SJCRH30 (cell line): ENCODE measurements at places on chromosomes 3 and 15. TPM values are rescaled to one million over a fixed set of nuclear protein-coding genes. Genes with fewer than 3 reads are reported as not detected.

- H3K27me3 ChIP-seq = peaks cover 6% of the 10 kb centered on the region
- H3K4me3 ChIP-seq = no peak overlapping the region
- H3K36me3 ChIP-seq = no peaks in the 10 kb centered on the region
- no peak overlapping the region for H3K27ac ChIP-seq
- no peaks in the 10 kb centered on the region for H3K4me1 ChIP-seq
Observed at GRCh38 chr3:156404217-156404616, 150.7 kb downstream of the SSR3 start.

- DNase-seq = peak; percentile 73
- no peaks in the 10 kb centered on the region for H3K36me3 ChIP-seq
- H3K4me1 ChIP-seq = 0 out of 2 replicates have a peak, but pooled peaks cover 3% of the 10 kb centered on the region
- H3K4me3 ChIP-seq = no peak overlapping the region
Observed at GRCh38 chr15:95025924-95026728, 794.8 kb downstream of the MCTP2 start.

DNA sequence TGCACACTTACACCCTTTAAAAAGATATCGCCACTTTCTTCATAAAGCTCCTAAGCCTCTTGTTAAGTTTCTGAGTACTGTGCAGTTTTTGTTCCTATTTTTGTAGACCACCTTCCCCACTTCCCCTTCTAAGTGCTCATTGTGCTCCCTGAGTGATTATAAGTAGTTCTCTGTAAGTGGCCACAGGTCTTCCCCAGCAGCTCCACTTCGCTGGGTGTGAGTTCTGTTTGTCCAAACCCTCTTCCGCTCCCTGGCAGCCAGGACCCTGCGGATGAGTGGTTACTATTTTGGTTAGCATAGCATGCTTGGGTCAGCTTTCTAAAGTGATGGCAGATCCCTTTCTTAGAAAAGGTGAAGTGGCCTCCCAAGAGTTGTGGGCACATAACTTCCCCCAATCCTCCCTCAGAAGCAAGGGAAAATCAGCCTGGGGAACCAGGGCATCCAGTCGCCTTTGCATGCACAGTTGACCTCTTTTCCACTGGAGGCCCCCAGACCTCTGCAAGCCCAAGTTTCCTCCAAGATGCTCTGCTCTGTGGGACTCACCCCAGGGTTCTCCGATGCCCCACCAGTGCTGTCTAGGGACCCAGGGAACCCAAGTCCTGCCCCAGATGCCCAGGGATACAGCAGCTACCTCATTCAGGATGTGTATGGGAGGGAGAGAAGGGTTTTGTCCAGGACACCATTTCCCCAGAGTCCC lies 69.6 kb downstream of the ATP10A start:
- no peak overlapping the region for H3K27ac ChIP-seq
- no peak for DNase-seq
- H3K4me1 ChIP-seq = no peaks in the 10 kb centered on the region
- H3K4me3 ChIP-seq = no peak overlapping the region
- H3K36me3 ChIP-seq = no peaks in the 10 kb centered on the region

The RHCG gene
- not detected in 2 replicates for total RNA-seq

GRCh38 chr15:26261966-26262365 lies 398.8 kb upstream of the ATP10A start:
- no peak for DNase-seq
- no peak overlapping the region for H3K4me3 ChIP-seq
- H3K36me3 ChIP-seq = no peaks in the 10 kb centered on the region
- no peaks in the 10 kb centered on the region for H3K27me3 ChIP-seq
- H3K4me1 ChIP-seq = no peaks in the 10 kb centered on the region

- H3K27ac ChIP-seq = no peak overlapping the region
- no peak for DNase-seq
- no peaks in the 10 kb centered on the region for H3K4me1 ChIP-seq
- H3K36me3 ChIP-seq = no peaks in the 10 kb centered on the region
- no peak overlapping the region for H3K4me3 ChIP-seq
Observed at GRCh38 chr15:29550834-29551465, 271.3 kb downstream of the TJP1 start.

The MST1R gene
- not detected in 2 replicates for total RNA-seq

- H3K4me3 ChIP-seq = no peak overlapping the region
- no peak overlapping the region for H3K27ac ChIP-seq
- no peaks in the 10 kb centered on the region for H3K4me1 ChIP-seq
- H3K27me3 ChIP-seq = no peaks in the 10 kb centered on the region
- DNase-seq = no peak
- no peaks in the 10 kb centered on the region for H3K36me3 ChIP-seq
Observed at GRCh38 chr15:27341780-27342343, 370.9 kb downstream of the GABRG3 start.

DNA sequence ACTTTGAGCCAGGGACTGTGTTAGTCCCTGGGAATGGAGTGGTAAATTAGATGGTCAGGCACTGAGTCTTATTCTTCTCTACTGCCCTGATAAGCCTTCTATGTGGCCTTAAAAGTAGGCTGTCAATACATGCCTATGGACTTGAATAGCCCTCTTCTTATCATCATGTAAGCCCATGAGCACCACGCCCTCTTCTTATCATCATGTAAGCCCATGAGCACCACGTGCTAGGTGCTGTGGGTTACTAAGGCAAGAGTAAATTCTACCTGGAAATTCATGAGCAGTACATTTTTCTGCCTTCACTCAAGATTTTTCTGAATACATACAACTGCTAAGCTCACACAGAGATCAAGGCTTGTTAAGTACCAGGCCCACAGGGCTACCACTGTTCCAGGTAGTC lies 68.5 kb downstream of the DHX30 start:
- no peak for DNase-seq
- no peaks in the 10 kb centered on the region for H3K4me1 ChIP-seq
- no peaks in the 10 kb centered on the region for H3K27me3 ChIP-seq
- no peak overlapping the region for H3K4me3 ChIP-seq
